ENCODE measurements at places on chromosomes 16 and 17. TPM values are rescaled to one million over a fixed set of nuclear protein-coding genes. Genes with fewer than 3 reads are reported as not detected.

DNA sequence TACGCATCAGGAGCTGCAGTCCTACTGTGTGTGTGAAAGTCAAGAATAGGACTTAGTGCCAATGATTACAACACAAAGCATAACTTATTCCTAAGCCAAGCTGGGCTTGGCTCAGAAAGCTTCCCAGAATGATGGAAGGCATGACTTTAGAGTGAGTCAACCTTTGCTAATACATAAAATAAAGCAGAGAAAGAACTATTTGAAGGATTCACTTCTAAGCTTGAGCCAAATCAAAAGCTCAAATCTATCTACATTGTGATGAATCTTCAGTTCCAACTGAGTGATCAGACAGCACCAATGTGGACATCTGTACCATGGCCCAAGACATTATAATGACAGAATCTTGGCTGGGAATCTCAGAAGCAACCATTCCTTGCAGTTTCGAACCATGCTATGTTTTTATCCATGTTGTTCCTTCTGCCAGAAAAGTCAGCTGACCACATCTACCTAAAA is 41.4 kb downstream of the SMG6 start:
- peak; percentile 35 for DNase-seq

DNA sequence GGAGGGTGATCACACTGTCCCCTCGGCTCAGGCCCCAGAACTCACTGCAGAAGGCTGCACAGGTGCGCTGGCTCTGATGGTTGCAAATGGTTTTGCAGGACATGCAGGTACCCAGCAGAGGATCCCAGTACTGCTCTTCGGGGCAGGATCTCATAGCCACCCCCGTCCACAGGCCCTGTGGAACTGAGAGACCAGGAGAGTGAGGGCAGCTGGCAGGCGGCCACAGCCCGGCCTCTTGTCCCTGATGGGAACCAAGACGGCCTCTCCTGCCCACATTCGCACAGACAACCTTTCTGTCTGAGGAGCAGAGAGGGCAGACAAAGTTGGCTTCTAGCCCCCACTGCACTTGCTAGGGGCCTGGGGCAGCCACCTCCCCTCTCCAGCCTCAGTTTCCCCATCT is 19.5 kb downstream of the TNFRSF13B start:
- DNase-seq = no peak

The NGFR gene
- 37.8 TPM for total RNA-seq

The PYCARD gene
- 9.4 TPM for total RNA-seq
